ENCODE measurements at places on chromosomes 6 and 20.

DNA sequence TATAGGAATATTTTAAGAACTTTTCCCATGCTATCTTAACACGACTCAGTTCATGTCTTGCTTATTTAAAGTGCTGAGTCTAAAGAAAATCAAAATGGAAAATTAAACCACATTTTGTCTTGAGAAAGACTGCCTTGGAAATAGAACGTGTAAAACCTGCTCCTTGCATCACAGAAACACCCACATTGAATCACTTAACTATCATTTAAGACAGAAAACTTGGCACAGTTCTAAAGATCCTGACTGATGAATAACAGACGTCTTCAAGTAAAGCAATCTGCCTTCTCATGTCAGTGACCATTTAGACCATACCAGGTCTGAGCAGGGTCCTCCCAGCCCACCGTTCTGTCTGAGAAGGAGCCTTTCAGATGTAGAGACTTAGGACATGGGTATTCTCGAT is 7.4 kb downstream of the PERP start:
- DNase-seq, result no peak

DNA sequence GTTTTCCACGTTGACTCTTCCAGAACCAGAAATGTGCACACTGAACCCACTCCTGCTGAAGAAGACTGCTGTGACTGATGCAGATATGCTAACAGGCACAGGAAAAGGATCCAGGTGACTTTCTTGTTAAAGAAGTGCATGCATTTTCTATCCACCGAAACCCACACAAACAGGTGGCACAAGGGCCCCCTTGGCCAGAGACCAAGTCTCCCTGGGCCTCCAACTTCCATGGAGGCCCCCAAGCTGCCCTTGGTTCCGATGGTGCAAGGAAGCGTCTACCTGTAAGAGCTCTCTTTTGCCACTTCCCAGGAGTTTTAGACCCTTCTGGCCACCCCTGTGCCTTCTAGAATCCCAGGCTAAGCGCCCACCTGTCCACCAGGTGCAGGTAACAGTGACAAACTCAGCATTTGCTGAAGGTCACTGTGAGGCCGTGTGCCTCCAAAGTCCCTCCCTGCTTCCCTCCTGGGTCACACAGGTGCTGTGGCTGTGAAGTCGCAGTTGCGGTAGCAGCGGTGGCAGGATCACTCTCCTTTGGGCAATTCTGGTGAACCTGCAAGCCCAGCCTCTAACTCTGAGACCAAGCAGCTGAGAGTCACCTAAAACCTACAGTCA is 134.8 kb downstream of the PXDC1 start:
- DNase-seq, result no peak

GRCh38 chr6:117280922-117281321 is 15.6 kb downstream of the VGLL2 start:
- DNase-seq, result peak; percentile 43

DNA sequence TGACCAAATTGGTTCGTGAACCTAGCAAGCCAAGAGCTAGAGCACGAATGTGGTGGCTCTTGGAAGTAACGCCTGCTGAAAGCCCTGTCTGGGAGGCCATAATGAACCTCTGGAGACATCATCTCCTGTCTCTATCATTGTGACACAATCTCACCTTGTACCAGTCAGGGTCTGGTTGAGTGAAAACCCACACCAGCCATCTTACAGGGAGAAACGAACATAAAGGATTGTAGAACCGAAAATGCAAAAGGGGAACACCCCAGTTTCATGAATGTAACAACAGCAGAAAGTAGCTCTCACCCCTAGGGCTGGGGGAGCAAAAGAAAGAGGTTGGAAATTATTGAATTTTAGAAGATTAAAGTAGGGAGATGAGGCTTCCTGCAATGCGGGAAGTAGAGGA is 50.9 kb upstream of the TAB2 start:
- DNase-seq, result no peak

DNA sequence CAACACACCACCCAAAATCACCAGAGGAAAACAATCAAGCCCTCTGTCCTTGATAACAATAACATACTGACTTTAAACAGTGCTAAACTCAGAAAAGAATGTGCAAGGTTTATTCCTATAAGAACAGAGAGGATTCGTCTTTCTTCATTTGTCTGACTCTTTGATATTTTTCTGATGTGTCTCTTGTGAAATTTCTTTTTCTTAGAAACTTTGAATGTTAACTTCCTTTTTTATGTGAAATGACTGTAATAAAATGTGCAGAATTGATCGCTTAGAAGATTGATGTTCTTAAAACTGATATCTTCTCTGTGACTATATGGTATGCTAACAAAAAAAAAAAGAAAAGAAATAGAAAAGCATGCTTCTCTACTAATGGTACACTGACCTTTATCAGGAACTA is 947.4 kb upstream of the CITED2 start:
- DNase-seq, result no peak

DNA sequence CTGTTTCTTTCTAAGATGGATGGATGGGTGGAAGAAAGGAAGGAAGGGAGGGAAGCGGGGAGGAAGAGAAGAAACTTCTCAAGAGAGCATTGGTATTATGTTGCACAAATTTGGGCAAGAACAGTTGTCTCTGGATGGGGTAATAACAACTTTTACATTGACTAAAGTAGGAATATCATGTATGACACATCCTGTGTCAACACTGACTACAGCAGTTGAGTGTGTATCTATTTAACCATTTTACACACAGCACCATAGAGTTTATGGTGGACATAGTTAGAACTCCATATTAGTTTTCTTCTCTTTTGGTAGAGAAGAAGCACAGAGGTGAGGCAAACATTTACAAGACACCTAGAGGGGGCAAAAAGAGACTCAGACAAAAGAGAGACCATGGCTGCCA is 44.2 kb upstream of the RNF146 start:
- no peak for DNase-seq

- DNase-seq, result no peak
Observed at GRCh38 chr20:53949319-53949839, 121.0 kb downstream of the BCAS1 start.
